Eye (tissue), 1 donor: ENCODE measurements at places on chromosomes 5 and 9.

GRCh38 chr5:126914801-126915436 lies 115.4 kb downstream of the MARCHF3 start:
- peak; percentile 94 for DNase-seq

GRCh38 chr5:160970605-160971191 lies 118.7 kb upstream of the ATP10B start:
- DNase-seq: peak; percentile 10

GRCh38 chr9:35313916-35314315 lies 152.1 kb downstream of the UNC13B start:
- DNase-seq: no peak

DNA sequence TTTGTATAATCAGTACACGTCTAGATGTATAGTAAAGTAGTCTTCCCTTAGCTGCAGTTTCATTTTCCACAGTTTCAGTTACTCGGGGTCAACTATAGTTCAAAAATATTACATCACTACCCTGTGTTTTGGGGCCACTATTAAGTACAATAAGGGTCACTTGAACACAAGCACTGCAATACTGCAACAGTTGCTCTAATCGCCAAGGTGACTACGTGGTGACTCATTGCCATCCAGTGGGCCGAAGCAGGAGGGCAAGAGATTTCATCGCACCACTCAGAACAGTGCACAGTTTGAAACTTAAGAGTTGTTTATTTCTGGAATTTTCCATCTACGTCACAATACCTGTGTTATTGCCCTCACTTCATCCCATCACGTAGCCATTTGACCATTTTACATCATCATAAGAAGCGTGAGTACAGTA lies at the start of gene ARL14EPL:
Gene ARL14EPL (plus strand): TSS at position 379 of the 424 bp plus-strand sequence. CDS start 18,994 bp downstream, outside the sequence.
- peak; percentile 28 for DNase-seq

GRCh38 chr9:71253011-71253410 lies 131.6 kb upstream of the TRPM3 start:
- DNase-seq: no peak

DNA sequence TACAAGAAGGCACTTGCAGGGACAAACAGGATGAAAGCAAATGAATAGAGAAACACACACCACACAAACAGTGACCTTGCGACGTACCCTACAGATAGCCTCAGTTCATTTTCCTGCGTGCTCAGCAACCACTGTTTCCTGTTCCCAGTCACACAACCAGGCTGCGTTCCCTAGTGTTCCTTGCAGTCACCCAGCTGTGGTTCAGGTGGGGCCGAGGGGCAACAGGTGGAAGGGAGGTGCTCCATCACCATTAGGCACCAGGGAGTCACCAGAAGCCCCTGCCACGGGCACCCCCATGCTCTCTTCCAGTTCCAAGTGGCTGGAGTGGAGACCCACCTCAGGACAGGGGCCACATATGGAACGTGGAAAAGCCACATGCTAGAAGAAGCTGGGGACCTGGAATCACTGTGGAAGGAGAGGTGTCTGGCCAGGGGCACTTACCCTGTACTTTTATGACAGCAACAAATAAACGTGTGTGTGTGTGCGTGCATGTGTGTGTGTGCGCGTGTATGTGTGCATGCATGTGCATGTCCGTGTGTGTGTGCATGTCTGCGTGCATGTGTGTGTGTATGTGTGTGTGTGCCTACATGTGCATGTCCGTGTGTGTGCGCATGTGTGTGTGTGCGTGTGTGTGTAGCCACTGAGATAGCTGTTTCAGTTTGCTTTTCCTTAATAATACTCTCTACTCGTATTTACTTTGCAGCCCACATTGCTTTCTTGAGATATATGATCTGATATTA lies 18.8 kb upstream of the FCN2 start:
- no peak for DNase-seq

DNA sequence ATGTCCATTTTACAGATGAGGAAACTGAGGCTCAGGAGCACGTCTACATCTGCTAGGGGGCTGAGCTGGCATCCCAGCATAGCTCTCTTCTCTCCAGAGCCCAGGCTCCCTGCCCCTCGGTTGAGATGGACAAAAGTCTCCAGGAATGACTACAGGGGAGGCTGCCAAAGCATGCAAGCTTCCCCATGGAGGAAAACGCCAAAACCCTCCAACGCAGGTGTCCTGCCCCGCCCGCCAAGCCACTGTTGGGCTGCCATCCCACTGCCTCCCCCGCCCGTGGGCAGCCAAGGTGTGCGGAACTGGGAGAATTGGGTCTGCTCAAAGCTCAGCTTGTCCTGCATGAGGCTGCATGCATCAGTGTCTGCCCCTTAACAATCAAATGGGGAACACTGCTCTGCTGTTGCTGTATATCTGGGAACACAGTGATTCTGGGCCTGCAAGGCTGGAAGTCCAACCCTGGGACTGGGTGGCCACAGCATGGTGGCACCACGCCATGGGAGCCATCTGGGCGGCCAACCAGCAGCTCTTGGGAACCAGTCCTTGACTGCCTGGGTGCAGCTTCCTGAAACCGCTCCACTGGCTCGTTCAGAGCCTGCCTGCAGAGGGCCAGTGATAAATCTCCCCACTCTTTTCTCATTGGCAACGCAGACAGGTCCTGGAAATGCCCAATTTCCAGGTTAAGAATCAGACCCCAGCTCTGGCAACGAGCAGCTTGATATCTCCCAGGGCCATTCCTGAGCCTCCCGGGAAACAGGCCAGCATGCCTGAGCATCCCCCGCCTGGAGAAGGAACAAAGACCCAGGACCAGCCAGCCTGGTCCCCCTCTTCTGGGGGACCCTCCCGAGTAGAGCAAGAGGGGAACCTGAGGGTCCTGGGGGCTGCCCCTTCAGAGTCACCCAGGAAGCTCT lies 3.5 kb downstream of the RALGDS start:
- DNase-seq: no peak

- no peak for DNase-seq
Observed at GRCh38 chr5:141485321-141486055, 658 bp downstream of the PCDHGC4 start.
